Endothelial cell of umbilical vein (primary cell): ENCODE measurements at places on chromosomes 16 and 17.

- DNase-seq, result peak; percentile 19
Measured at GRCh38 chr17:17682293-17682736, 1.1 kb downstream of the RAI1 start.

GRCh38 chr17:67316781-67317180, 49.6 kb downstream of the PSMD12 start:
- no peak for DNase-seq

DNA sequence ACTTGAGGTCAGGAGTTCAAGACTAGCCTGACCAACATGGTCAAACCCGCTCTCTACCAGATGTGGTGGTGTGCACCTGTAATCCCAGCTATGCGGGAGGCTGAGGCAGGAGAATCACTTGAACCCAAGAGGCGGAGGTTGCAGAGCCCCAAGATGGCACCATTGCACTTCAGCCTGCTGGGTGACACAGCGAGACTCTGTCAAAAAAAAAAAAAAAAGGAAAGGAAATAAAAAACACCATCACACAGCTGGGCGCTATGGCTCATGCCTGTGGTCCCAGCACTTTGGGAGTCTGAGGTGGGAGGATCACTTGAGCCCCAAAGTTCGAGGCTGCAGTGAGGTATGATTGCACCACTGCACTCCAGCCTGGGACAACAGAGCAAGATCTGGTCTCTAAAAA, 13.3 kb upstream of the SBK1 start:
- DNase-seq, result no peak

DNA sequence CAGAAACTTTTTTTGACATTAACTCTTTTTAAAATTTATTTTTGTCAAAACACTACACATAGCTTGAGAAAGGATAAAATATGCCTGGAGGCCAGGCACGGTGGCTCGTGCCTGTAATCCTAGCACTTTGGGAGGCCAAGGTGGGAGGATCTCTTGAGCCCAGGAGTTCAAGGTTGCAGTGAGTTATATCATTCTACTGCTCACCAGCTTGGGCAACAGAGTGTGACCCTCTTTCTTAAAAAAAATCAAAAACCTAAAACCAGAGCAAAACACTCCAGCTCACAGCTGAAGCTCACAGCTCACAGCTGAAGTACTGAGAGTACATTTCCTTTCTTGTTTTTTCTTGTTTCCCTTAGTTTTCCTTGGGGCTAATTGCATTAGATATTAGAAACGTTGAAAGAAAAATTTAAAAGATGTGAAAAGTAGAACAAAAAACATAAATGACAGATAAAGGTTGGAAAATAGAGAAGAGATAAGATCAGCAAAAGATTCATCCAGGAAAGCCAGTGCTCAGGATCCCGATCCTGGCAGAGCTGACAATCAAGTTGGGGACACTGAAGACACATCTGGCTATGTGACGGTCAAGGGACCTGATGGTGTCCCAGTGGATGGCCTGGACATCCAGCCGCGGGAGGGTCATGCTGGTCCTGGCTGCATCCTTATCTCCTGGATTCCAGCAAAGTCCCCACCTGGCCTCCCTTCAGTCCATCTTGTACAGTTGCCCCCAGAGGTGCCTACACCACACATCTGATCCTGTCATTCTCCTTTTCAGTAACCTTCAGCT, 9.8 kb downstream of the CHST6 start:
- DNase-seq, result no peak

GRCh38 chr17:4751932-4752331, 12.2 kb upstream of the CXCL16 start:
- DNase-seq, result peak; percentile 44
